Inflammatory macrophage treated with lipopolysaccharide for 1 hour (primary cell): ENCODE measurements at places on chromosomes 1 and 21.

DNA sequence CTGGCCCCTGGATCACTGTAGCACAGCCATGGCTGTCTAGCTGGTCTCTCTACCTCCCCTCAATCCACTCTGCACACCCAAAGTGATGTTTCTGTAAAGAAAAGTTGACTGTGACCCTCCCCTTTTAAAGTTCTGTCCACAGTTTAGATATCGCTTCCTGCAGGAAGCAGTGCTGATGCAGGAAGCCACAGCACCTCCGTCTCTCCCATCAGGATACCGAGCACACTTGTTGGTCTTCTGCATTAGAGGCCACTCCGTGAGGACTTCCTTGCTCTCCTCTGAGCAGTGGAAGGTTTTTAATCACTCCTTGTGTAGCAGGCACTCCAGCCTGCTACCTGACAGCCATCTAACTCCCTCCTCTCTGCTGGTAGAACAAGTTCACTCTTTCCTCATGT, 69.5 kb downstream of the GADD45A start:
- no peak for DNase-seq

DNA sequence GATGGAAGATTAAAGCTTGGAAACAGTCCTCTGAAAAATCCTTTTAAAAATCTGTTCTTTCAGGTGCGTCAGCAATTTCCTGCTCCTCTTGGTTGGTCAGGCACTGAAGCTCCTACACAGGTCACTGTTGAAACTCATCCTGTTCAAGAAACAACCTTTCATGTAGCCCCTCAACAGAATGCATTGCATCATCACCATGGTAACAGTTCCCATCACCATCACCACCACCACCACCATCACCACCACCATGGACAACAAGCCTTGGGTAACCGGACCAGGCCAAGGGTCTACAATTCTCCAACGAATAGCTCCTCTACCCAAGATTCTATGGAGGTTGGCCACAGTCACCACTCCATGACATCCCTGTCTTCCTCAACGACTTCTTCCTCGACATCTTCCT, 145.3 kb downstream of the DYRK1A start:
- DNase-seq = no peak

DNA sequence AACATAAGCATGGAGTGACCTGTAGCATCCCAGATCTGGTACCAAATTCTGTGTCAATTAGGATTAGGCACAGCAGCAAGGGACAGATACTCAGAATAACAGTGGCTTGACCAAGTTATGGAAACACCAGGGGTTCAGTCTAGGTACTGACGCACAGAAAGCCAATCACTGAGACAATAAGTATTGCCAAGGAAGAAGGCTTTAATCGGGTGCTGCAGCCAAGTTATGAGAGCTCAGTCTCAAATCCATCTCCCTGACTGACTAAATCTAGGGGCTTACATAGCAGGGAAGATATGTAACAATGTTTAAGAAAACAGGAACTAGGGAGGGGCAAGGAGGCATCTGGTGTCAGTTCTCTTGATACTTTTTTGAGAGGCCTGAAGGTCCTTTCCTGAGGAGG, 39.6 kb upstream of the CTBS start:
- no peak for DNase-seq

- DNase-seq = no peak
Observed at GRCh38 chr1:86498281-86498680, 29.6 kb downstream of the CLCA1 start.

- no peak for DNase-seq
Observed at GRCh38 chr1:180169640-180170195, 15.0 kb downstream of the QSOX1 start.

DNA sequence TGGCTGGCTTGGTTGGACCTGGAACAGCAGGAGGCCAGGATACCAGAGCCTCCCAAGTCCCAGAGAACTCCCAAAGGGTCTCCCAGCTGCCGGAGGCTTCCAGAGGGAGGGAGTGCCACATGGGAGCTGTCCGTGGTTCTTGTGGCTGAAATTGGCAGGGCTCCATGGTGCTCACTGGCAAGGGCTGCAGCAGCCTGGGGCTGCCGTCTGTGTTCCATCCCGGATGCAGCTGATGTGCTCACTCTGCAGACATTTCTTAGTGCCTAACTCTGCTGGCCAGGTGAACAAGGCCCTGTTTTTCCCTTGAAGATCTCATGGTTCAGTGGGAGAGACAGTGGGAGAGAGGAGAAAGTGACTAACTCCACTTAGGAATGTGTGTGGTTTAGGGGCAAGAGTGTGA, 261.1 kb downstream of the CAMTA1 start:
- no peak for DNase-seq

DNA sequence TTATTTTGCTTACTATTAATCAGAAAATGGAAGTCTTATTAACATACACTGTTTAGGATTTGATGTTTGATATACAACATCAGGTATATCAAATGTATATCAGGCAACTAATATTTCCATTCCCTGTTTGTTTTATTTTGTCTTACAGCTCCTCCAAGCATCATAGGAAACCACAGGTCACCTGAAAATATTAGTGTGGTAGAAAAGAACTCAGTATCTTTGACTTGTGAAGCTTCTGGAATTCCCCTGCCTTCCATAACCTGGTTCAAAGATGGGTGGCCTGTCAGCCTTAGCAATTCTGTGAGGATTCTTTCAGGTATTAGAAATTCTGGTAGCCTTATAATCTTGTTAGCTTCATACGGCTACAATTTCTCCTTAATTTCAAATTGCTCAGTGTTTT, 318.0 kb downstream of the TPR start:
- no peak for DNase-seq

GRCh38 chr1:197553281-197553680, 222.0 kb downstream of the DENND1B start:
- no peak for DNase-seq

GRCh38 chr1:244861683-244862082, 2.7 kb downstream of the HNRNPU start:
- no peak for DNase-seq

- peak; percentile 71 for DNase-seq
Observed at GRCh38 chr1:6014130-6014999, 22.1 kb upstream of the NPHP4 start.

DNA sequence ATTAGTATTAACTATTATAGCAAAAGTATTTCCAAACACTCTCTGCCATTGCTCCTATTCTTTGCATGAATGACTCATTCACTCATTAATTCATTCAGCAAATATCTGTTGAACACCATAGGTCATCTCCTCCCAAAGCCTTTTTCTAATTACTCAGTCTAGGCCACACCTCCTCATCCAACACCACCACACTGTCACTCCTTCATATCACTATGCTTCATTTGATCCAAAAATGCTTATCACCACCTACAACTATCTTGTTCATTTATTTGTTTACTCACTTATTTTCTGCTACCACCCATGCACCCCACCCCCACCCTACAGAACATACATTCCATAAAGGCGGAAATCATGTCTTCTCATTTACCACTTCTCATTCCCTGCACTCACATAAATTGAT, 94.4 kb upstream of the TNFSF4 start:
- no peak for DNase-seq

GRCh38 chr1:218930472-218931241, 243.0 kb upstream of the LYPLAL1 start:
- DNase-seq = no peak

GRCh38 chr1:109959974-109960744, 24.4 kb upstream of the AHCYL1 start:
- DNase-seq = no peak

DNA sequence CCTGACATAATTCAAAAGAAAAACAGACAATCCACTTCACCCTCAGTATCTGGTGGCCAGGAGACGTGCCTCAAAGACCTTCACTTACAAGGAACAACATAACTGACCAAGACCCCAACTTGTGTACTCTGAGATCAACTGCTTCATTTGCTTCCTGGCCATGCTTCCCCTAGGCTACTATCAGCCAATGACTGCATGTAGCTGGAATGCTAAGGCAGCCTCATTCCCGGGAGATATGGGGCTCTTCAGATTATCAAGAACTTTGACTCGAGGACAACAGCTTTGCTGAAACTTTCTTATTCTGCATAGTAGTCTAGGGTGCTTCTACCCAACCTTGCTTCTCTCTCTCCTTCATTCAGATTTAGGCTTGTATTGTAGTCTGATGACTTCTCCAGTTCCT, 11.7 kb upstream of the UCK2 start:
- DNase-seq = no peak

- DNase-seq = no peak
Observed at GRCh38 chr1:226658546-226659125, 80.4 kb downstream of the ITPKB start.

- DNase-seq = no peak
Observed at GRCh38 chr1:71490432-71490831, 409.6 kb upstream of the ZRANB2 start.

DNA sequence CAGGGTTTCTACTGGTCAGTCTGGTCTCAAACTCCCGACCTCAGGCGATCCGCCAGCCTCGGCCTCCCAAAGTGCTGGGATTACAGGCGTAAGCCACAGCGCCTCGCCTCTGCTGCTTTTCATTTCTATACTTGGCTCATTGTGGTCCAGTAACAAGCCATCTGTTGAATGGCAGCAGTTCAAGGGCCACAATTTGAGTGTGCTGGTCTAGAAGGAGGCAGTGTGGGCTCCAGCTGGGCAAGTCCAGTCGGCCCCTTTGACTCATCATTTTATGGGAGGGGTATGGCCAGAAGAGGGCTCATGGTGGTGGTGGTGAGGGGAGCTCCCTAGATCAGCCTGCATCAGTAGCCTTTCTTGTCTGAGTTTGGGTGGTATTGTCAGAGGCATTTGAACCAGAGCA, 33.2 kb downstream of the ATP8B2 start:
- DNase-seq = no peak

DNA sequence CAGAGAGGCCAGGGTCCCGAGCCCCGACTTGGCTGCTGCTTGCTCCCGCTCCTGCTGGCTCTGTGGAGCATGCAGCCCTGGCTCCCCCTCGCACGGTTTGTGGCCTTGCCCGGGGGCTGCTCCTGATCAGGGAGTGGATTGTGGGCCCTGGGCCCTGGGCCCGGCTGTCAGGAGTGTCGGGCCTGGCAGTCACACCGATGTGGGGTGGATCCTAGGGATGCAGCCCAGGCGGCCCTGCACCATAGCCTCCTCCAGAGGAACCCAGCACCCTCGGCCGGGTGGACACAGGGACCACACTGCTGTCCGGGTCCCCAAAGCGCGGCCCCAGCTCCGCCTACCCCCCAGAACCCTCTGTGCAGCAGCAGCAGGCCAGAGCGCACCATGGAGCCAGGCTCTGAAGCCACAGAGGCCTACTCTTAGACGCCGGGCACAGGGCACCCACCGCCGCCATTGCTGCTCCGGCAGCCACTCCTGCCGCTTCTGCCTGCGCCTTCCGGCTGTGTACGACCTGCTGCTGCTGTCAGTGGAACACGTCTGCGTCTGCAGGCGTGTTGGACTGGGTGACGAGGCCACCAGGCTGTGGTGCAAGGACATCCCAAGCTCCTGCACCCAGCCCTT, 9.4 kb downstream of the SLX9 start:
- DNase-seq = no peak

- DNase-seq = peak; percentile 94
Observed at GRCh38 chr1:43329995-43330751, 7.4 kb upstream of the MPL start.

- no peak for DNase-seq
Observed at GRCh38 chr1:32748348-32748747, 45.8 kb upstream of the SYNC start.
